ENCODE measurements at places on chromosomes 16 and 17.
A peak's percentile ranks its signal among the peaks of the same experiment; 100 is the strongest.

GRCh38 chr17:78415821-78416711 is 37.6 kb downstream of the PGS1 start:
- DNase-seq, result peak; percentile 67

- DNase-seq, result no peak
Measured at GRCh38 chr17:12492450-12492849, 173.2 kb upstream of the MYOCD start.

DNA sequence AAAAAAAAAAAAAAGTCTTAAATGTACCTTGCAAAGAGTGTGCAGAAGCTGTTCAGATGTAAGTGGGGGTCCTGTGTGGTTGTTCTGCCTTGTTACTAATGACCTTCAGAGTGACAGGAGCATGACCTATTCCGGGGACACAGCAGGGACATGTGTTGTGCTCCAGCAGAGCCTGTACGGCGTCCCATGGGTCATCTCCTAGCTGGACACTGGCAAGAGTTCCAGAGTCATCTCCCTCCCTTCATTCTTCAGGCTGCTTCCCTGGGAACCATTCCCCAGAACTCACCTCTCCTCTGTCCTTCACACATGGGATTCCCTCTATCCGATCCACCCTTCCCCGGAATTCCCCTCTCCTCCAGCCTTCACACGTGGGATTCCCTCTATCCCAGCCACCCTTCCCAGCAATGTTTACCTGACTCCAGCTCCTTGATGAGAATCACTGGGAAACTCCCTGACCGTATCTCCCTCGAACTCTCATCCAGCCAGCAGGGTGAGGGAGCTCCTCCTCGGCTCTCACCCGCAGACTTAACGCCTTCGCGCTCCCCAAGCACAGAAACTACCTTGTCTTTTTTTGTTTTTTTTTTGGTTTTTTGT is 85.8 kb downstream of the MRM3 start:
- no peak for DNase-seq

DNA sequence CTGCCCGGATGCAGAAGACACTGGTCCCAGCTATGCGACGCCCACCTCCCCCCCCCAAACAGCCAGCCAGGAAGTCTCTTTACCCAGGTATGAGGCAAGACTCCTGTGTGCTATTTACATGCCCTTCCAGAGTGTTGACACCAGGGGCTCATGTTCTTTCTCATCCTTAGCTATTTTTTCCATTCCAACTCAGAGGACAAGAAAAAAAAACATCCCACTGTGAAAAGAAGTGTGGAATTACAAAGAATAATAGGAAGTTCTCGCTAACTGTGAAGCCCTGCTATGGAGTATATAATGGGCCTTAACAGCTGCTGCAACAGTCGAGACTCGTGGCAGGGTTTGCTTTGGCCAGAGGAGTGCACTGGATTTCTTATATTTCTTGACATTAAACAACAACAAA is 584.9 kb downstream of the CDH13 start:
- peak; percentile 43 for DNase-seq

DNA sequence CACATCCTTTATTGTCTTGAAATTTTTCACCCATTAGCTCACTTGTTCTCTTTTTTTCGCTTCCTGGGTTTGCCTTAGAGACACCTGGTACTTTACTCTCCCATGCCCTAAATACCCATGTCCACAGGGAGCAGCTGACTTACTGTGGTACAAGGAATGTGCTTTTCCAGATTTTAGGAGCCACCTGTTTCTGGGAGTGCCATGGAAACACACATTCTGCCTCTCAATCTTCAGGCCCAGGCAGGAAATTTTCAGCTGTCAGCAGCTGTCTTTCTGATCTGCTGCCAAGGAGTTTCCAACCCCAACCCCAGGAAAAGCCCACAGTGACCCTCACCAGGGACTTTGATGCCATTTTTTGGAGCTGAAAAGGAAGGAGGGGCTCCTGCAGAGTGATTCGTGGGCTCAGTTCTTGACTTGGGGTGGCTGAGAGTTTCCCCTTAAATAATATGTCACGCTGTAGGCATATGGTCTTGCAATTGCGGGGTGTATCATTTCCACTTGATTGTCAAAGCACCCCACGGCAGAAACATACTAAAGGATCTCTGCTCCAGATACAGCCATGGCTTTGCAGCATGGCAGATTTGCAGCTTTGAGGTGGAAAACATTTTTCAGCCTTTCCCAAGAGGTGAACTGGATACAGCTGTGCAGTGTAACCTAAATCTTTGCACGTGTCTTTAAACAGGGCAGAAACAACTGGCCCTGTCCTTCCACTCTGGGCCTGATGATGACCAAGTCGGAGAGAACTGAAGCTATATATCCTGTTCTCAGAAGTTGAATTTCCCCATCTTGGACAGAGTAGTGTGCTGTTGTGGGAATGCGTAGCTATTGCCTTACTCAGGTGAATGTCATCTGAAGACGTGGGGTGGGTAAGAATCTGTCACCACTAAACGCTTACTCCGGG is 19.2 kb downstream of the RBFOX1 start:
- no peak for DNase-seq

GRCh38 chr17:13140750-13141149 is 122.9 kb upstream of the ELAC2 start:
- no peak for DNase-seq

DNA sequence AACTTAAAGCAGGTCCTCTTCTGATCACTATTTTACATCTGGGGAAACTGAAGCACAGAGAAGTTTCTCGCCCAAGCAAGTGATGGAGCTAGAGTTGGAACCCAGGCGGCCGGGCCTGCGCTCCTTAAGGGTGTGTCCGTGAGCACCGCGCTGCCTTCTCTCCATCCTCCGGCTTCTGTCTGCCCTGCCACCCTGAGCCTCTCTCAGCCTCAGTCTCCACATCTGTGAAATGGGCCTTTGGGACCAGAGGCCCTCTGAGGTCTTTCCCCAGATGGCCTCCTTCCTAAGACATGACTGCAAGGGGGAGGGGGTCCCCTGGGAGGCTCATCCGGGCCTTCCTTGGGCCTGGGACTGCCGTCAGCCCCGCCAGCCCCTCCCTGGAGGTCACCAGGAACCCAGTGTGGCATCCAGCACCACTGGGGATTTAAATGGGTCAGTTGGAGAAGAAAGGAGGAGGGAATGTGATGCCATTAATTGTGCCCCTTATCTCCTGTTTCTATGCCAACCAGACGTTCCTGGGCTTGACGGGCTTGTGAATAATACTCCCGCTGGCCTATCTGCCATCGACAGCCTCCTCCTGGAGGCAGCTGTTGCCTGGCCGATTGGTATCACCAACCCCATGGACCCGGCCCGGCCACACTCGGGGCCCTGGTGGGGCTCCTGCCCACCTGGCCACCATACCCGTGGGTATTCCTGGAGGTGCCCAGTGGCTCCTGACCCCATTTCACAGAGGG is 5.1 kb downstream of the ZFPM1 start:
- DNase-seq, result no peak

GRCh38 chr16:83402160-83402814 is 405.5 kb upstream of the HSBP1 start:
- DNase-seq, result no peak

GRCh38 chr17:49496183-49496866 is 1.2 kb downstream of the NGFR start:
- DNase-seq, result peak; percentile 42

DNA sequence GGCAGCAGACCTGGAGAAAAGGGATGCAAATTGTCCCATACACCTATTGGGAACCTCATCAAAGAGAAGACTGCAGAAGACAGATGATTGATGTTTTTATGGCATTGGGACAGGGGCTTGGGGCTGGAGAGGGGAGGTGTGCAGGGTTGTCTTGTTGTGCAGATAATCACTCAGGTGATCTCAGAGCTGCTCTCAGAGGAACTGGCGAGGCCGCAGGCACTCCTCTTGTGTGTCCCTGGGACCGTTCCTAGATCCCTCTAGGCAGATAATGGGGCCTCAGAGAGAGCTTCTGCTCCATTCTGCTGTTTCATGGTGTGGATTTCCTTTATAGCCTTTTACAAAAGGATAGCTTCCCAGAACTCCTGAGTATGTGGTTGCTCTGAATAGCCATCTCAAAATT is 1.6 kb downstream of the RNF213 start:
- DNase-seq, result no peak

DNA sequence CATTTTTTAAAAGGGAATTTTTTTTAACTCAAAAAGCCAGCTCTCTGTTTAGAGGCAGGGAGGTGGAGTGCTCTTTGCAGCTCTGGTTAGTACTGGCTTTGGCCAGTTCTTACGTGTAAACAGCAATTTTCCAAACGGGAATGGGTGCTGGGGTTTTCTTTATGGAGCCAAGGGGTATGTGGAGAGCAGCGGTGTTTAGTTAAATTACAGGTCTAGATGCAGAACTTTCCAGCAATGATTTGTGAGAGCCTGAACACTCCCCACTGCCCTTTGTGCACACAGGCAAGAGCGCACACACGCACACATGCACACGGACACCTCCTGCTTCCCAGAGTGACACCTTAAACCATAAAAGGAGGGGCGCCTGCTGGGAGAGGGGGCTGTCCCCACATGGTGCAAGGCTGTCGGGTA is 140.2 kb downstream of the MSI2 start:
- DNase-seq, result no peak

- no peak for DNase-seq
Measured at GRCh38 chr16:74111456-74111982, 185.1 kb upstream of the PSMD7 start.

DNA sequence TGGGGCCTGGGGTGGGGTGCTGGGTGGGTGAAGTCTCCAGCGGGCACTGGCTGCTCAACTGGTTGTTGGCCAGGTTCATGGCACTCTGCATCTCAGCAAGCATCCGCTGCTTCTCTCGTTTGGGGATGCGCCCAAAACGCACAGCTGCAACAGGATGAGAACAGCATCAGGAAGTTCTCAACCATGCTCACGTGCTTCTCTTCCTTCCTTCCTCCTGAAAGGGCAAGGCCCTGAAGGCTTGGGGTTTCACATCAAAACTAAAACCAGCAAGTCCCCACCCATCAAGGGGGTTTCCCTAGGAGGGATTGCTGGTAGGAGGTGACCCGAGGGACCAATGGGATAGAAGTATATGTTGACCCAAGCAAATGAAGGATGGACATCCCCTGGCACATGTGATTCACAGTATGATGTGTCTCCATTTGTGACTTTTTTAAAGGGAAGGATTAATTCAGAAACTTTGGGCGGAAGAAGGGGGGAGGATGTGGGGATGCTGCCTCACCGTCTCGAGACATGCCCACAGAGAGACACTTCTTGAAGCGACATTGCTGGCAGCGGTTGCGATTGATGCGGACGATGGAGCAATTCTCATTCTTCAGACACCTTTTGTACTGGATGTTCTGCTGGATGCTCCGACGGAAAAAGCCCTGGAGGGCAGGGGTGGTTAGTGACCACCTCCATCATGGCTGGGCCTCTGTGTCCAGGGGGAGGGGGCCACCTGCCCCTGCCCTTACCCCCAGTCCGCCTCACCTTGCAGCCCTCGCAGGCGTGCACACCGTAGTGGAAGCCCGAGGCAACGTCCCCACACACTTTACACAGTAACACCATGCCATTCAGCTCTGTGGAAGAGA is 4.2 kb downstream of the NR1D1 start:
- no peak for DNase-seq

GRCh38 chr17:30101686-30102390 is 14.8 kb upstream of the NSRP1 start:
- peak; percentile 19 for DNase-seq

DNA sequence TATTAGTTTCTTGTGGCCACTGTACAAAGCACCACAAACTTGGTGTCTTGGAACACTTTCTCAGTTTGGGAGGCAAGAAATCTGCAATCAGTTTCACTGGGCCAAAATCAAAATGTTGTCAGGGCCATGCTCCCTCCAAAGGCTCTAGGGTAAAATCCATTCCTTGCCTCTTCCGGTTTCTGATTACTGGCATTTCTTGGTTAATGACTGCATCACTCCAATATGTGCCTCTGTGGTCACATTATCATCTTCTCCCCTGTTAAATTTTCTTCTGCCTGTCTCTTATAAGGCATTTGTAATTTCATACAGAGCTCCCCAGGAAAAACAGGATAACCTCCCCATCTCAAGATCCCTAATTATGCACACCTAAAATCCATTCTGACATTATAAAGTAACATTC is 34.8 kb downstream of the ZNF287 start:
- no peak for DNase-seq

DNA sequence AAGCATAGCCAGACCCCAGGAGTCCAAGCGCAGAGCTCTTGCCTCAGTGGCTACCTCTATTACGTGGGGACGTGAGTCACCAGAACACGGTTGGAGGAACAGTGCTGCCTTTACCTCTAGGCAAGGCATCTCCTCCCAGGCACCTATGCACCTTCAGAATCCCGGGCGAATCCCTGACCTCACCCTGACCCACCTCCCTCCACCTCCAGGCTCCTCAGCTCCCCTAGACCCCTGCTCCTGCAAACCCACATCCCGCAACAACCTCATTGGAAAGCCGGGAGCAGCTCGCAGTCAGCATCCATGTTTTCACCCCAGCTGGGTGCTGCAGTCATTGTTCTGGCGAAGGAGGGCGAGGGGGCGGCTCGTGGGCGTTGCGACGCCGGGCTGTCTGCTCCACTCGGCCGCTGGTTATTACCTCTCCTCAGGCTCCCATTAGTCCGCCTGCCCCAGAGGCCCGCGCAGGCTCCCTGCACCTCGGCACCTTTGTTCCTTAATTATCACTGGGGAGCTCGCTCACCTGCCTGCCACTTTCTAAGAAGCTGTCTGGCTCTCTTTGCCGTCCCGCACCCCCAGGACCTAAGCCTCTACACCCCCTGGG is 24.6 kb upstream of the DLX4 start:
- DNase-seq, result no peak

DNA sequence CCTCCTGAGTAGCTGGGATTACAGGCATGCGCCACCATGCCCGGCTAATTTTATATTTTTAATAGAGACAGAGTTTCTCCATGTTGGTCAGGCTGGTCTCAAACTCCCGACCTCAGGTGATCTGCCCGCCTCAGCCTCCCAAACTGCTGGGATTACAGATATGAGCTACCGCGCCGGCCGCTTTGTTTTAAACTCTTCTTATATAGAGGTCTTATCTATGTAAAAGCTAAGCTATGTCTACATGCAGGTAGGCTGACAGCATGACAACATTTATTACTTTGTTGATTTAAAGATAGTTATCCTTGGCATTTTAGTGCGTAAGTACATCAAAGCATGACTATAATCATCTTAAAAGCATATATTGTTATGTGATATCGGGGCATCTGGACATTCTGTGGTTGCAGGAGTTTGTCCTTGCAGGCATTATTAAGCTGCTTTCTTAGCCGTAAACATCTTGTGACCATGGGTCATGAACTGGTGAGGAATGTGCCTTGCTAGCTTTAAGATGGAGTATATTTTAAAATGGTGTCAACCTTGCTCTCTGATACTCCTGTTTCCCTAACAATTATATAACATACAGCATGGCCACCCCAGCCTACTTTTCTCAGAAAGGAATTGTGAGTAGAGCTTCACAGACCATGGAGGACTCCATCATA is 45.8 kb upstream of the TAOK1 start:
- no peak for DNase-seq

- no peak for DNase-seq
Measured at GRCh38 chr16:56140645-56141044, 50.6 kb upstream of the GNAO1 start.
